ENCODE measurements at places on chromosomes 3 and 15.

- DNase-seq, result no peak
These were observed 106.9 kb downstream of the TLE3 start for GRCh38 chr15:69990566-69991421.

DNA sequence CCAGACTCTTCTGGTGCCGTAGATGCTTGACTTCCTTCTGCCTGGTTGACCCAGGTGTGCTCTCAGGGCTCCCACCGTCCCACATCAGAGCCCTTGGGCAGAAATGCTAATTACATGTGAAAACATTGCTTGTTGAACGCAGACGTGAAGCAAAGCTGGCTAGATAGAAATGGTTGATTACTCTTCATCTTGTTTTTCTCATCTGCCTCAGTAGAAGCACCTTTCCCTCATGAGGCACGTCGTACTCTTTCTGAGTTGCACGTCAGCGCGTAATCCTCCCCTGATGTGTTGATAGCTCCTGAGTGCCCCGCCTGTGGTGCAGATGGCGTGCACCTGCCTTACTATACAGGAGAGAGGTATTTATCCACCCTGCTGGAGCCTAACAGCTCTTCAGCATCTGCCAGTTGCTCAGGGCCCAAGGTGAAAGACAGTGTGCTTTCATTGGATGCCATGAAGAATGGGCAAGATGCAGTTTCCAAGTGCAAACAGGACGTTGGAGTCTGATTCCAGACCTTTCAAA lies 18.1 kb downstream of the MAP6D1 start:
- DNase-seq, result no peak

- DNase-seq, result no peak
These were observed 2.7 kb downstream of the CD200R1 start for GRCh38 chr3:112972158-112972557.

GRCh38 chr15:64754663-64755426 lies 20.5 kb downstream of the RBPMS2 start:
- no peak for DNase-seq

- peak; percentile 76 for DNase-seq
These were observed 44.0 kb downstream of the SMAD3 start for GRCh38 chr15:67109141-67110034.

- no peak for DNase-seq
These were observed 54.4 kb upstream of the SLC12A8 start for GRCh38 chr3:125266971-125267370.

DNA sequence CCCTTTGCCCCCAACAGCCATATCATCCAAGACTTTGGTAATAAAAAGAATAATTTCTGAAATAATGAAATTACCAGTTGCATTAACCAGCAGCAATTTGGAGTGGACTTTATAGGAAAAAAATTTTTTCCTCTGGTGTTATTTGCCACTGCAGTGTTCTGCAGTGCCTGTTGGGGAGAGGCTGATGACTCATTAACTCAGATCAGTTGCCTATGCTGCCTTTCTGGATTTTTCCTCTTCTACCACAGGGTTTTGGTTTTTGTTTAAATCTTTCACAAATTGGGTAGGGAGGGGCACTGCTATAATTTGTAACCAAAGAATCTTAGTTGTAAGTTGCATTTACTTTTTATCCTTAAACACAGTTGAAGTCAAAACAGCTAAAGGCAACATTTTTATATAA lies 22.7 kb downstream of the ATP6V1A start:
- no peak for DNase-seq

GRCh38 chr15:66452420-66452819 lies 45.1 kb downstream of the SNAPC5 start:
- no peak for DNase-seq

GRCh38 chr15:77898811-77899730 lies 178.4 kb downstream of the TBC1D2B start:
- DNase-seq, result no peak

- DNase-seq, result no peak
These were observed 67.8 kb downstream of the AAGAB start for GRCh38 chr15:67186688-67187087.

GRCh38 chr15:70036585-70037291 lies 61.0 kb downstream of the TLE3 start:
- DNase-seq, result no peak

DNA sequence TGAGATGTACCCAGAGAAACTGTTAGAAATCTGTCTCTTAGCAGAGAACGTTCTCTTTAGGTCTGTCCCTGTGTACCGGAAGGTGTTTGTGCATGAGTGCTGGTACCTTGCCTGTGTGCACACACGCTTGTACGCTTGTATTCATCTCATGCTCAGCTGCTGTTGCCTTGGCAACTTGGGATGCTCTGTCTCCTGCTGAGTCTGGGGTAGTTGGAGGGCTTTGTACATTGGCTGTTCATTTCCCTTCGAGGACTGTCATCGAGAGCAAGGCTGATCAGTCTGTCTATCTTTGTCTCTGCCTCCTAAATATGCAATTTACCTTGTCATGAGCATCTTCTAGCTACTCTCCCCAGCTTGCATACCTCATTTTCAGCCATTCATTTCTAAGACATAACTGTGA lies 147.2 kb downstream of the SLCO3A1 start:
- DNase-seq, result no peak

GRCh38 chr3:29577250-29577649 lies 296.4 kb downstream of the RBMS3 start:
- DNase-seq, result no peak

- no peak for DNase-seq
These were observed 608.1 kb upstream of the UBE2E2 start for GRCh38 chr3:22594990-22595389.

DNA sequence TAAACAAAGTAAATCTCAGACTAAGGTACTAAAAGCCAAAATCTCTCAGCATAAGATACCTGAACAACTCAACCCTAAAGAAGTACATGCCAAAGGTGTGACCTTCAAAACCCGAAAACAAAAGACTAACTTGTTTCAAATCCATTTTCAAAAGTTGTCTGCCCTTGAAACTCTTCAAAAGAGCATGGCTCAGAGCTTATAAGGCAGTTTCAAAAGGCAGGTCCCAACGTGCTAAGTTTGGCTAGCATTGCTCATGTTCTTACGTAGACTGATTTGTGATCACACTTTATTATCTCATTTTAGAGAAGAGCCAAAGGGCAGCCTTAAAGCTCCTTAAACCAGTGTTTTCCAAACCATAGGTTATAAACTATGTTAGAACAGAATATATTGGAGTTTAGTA lies 112.2 kb downstream of the FEZF2 start:
- no peak for DNase-seq

DNA sequence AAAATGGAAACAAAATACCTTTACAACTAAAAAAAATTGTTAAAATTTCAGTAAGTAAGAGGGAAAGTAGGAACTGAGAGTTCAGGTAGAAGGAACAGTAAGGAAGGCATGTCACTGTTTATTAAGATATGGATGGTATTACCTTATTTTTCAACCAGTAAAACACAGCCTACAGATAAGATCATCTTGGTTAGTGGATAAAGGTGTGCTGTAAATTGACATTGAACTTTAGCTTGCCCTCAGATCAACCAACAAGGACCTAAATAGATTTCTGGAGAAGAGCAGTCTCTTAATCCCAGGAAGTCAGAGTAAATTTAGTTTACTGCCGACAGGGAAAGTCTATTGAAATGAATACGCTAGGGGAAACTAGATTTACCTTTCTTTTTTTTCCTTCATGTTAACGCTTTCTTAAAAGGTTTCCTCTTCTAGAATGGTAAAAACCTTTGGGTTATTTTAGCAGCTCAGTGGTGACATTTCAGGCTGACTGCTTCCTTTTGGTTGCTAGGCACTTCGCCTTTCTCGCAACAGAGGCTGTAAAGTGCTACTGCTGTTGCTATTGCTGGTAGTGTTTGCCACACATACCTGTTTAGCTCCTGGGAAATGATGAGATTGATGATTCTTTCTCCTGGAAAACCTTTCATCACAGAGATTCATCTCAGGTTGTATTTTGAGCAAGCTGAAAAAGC lies 12.9 kb downstream of the DZIP3 start:
- no peak for DNase-seq

- no peak for DNase-seq
These were observed 187.0 kb downstream of the UBE3A start for GRCh38 chr15:25251700-25252390.

DNA sequence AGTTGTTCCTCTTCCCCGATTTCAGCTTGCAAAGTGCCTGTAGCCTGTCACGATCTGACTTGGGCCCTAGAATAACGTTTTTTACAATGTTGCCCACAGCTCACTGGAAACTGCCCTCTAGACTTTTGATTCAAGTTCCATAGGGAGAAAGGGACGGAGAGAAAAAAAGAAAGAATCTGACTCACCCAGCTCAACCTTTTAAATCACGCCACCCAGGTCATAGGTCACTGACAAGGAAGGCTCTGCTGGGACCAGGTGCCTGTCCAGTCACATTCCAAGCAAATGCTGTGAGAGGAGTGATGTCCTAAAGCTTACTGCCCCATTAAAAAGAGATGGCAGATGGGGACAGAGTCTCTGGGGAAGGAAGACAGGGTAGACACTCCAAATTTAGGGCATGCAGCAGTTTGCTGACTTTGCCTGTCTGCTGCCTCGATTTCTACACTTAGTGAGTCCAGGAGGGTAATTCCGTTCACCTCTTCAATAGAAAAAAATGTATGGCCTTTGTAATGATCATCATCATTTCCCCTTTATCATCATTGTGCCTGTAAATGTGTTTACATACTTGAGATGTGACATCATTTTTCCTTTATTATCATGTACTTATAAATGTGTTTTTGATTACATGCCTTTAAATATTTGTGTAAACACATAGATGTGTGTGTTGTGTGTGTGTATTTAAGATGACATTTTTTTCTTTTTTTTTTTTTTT lies 8.4 kb upstream of the MYO1E start:
- DNase-seq, result no peak

DNA sequence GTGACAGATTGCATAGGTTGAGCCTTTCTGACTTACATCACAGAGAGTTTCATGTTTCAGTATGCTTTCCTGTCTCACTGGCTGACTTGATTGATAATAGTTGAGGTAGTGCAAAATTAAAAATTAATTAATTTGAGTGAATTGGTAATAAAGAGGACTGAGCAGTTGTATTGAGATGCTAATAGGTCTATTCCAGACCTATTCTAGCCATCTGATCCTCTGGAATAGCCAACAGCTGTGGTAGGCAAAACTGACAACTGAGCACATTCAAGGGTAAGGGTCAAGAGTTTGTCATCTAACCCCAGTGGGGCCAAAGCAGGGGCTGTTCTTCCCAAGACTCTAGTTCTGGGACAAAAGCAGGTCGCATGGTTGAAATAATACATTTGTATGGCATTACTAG lies 132.4 kb downstream of the EPHA3 start:
- no peak for DNase-seq

DNA sequence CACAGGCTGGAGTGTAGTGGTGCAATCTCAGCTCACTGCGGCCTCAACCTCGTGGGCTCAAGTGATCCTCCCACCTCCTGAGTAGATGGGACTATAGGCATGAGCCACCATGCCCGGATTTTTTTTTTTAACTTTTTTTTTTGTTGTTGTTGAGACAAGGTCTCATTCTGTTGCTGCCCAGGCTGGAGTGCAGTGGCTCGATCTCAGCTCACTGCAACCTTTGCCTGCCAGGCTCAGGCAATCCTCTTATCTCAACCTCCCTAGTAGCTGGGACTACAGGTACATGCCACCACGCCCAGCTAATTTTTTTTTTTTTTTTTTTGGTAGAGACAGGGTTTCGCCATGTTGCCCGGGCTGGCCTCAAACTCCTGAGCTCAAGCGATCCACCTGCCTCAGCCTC lies 64.1 kb downstream of the NOX5 start:
- DNase-seq, result no peak

- no peak for DNase-seq
These were observed 1561.6 kb downstream of the OTOL1 start for GRCh38 chr3:163058031-163058854.

DNA sequence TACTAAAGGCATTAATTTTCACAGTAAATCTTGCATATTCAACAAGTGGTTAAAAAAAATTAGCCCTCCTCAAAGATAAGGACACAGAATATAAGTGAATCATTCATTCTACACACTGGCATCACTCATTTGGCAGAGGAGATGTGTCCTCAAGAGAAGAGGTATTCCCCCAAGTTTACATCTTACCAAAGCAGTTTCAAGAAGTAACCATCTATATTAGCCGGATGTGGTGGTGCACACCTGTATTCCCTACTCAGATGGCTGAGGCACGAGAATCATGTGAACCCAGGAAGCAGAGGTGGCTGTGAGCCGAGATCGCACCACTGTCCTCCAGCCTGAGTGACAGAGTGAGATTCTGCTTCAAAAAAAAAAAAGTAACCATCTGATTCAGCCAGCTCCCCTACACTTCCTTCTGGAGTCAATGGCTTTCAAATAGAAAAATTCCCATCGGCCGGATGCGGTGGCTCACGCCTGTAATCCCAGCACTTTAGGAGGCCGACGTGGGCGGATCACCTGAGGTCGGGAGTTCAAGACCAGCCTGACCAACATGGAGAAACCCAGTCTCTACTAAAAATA lies 15.4 kb downstream of the RAF1 start:
- DNase-seq, result no peak

GRCh38 chr15:70632491-70633102 lies 130.8 kb downstream of the UACA start:
- no peak for DNase-seq

DNA sequence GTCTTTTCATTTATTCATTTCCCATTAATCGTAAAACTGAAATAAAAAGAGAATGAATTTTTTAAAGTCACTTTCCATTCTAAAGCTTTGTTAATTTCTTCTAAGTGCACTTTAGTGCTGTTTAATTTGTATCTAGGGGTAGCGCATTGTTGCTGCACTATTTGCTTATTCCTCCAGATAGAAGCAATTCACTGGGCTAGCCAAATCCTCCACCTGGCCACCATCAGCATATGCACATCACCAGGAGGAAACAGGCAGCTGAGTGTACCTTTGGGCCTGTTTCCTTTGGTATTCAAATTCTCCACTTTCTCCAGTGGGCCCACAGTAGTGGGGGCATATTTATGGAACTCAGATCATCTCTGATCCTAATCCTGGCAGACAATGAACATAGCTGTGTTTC lies 29.8 kb upstream of the CPB1 start:
- no peak for DNase-seq

DNA sequence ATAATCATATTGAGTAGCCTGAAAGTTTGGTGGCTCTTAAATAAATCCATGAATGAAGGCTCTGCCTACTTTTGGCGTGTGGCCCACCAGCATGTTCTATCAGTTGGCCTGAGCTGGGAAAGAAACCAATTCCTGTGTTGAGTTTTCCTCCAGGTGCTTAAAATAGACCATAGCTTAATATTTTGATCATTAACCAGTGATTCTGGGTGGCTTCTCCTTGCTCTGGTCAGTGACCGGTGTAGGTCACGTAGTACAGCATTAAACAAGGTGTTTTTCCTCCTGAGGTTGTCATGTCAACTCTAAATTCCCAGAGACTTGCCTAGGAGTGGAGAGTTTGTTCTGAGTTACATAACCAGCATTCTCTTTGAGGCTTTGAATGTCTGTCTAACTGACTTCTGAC lies 1.3 kb downstream of the HHLA2 start:
- no peak for DNase-seq

GRCh38 chr3:183328164-183328563 lies 75.1 kb downstream of the B3GNT5 start:
- no peak for DNase-seq

Data from HFF-Myc (cell line).